GM12892 (cell line): ENCODE measurements at places on chromosomes 4 and X.
A peak's percentile ranks its signal among the peaks of the same experiment; 100 is the strongest.

GRCh38 chr4:16472537-16472936 lies 246.3 kb upstream of the TAPT1 start:
- DNase-seq = no peak

- DNase-seq = no peak
These were observed 25.3 kb downstream of the GPM6B start for GRCh38 chrX:13791559-13791958.

- peak; percentile 91 for DNase-seq
These were observed at the start of gene FGFR3 for GRCh38 chr4:1792832-1793495. TSS of gene FGFR3 (plus strand) at chr4:1793293. CDS start at chr4:1793935, 642 bp downstream.

GRCh38 chr4:148214529-148215166 lies 227.6 kb downstream of the NR3C2 start:
- no peak for DNase-seq

DNA sequence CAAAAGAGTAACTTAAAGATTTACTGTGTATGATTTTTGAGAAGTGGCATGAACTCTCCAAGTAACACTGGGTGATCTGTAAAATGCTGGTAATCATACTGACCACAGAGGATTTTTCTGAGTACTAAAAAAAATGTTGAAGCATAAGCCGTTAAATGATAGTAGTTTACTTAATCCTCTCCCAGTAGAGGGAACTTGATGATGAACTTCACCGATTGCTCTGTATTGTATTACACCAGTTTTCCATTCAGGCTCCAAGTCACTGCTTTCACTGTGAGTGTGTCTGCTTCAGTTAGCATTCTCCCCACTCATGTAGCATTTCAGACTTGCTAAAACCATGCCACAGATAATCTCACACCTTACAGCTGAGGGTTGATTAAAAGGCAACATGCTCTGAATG lies 294.1 kb downstream of the GBA3 start:
- DNase-seq = no peak

DNA sequence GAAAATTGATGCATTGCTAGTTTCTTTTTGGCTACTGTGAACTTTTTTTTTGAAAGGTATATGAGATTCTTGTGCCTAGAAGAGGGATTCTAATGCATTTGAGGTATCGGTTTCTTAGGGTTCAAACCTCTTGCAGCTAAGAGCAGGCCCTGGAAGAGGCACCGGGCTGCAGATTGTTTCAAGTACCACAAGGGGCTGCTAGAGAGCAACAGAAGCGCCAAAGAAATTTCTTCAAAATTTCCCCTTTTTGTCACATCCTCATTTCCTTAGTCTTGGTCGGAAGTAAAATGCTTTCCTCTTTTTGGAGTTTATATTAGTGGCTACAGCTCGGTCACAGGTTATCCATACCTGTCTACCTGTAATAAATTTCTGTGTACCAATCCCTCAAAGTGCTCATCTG lies 89.8 kb downstream of the PDGFRA start:
- DNase-seq = no peak

DNA sequence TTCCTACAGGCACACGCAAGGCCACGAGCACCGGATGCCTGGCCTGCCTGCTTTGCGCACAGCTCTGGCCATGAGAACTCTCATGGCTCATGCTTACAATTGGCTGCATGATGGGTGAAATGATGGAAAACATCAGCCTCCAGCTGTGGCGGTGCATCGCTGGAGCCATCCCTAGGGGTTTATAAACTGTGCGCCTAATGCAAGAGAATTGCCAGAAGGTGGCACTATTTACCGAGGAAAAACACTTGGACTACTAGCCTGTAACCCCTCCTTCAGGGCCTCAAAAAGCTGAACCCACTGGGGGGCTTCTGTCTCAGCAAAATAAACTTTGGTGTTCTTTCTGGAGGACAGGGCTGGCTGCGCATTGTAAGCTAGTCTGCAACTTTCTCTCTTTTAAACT lies 51.9 kb downstream of the PHKA2 start:
- no peak for DNase-seq

- DNase-seq = no peak
These were observed 112.6 kb downstream of the ANK2 start for GRCh38 chr4:113162089-113162488.

GRCh38 chr4:79141530-79141929 lies 184.3 kb downstream of the NAA11 start:
- no peak for DNase-seq

DNA sequence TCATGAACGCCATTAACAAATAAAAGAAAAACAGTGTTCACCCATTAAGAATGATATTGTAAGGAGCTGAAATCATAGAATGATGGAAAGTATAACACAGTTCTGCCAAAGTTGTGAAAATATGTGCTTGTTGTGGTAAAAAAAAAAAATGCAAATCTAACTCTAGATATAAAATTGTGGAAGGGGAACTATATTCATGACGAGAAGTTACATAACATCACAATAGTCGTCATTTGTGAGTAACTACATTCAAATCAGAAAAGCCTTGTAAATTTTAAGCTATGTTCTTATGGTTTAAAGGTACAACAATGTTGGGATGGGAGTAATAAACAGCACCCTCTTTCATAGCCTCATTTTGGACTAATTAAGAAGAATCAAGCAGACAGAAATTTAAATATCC lies 57.6 kb upstream of the PRDM8 start:
- DNase-seq = no peak

DNA sequence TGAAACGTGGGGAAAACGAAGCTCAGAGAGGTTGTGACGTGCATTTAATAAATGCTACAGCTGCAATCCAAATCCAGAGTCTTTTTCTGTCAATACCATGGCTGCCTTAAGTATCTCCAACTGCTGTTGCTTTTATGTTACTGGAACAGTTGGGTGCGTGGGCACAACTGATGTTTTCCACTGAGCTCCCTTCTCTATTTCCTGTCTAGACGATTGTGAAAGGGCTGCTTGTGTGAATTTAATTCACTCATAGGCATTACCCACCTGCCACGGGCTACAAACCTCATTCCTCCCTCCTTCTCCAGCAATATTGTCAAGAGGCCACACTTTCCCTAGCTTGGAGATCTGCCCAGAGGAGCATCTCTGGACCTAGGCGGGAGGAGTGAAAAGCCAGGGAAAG lies 526.0 kb downstream of the MID1IP1 start:
- no peak for DNase-seq

DNA sequence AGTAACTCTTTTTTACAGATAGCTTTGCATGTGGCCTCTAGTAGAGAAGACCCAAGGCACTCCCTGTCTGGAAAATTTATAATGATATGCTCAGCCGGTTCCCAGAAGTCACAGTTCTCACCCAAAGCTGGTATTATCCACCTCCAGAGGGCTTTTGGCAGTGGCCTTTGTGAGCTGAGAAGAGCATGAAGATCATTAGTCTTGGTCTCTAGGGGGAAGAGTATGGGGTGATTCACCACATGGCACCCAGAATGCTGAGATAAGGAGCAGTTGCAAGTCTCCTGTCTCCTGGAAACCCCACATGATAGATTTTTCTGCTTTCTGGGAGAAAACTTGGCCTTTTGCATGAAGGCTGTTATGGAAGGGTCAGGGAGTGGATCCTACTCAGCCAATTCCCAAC lies 75.4 kb upstream of the PRPS1 start:
- no peak for DNase-seq

- DNase-seq = no peak
These were observed 4.2 kb downstream of the LETM1 start for GRCh38 chr4:1851575-1852410.

DNA sequence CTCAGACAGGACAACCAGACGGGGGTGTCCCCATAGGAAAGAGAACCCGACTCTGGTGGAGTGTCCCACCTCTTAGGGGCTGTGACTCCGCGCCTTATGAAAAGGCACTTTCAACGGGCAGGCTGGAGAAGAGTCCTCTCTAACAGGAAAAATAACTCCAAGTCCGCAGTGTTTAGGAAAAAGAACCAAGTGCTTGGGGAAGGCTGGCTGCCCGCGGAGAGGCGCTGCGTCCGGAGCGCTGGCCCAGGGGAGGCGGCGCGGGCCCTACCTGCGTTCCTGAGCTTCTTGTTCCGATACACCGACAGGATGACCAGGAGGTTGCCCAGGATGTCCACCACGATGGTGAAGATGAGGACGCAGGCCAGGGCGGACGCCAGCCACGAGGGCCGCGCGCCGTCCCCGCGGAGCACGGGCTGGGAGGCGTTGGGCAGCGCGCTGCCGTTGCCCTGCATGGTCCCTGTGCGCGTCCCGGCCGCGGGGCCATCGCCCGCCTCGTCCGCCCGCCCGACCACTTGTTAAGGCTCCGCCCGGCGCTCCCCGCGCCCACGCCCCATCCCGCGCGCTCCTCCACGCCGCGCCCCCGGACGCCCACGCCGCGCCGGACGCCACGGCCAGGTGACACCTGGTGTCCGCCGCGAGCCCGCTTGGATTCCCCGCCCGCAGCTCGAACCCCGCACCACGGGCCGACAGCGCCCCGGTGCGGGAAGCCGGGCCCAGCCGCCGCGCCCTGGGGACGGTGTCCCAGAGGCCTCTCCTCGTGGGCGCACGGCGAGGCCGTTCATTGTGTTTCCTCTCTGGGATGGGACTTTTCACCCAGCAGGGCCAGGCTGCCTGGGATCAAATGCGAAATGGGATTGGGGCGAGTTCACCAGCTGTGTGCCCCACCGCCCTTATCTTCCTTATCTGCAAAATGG lies at the start of gene MTNR1A:
Gene MTNR1A (minus strand): TSS at position 654 of the 914 bp plus-strand sequence. CDS start 202 bp downstream, at position 452.
- no peak for DNase-seq

GRCh38 chr4:37836838-37837440 lies 10.5 kb downstream of the PGM2 start:
- no peak for DNase-seq

- no peak for DNase-seq
These were observed 398.6 kb upstream of the RASGEF1B start for GRCh38 chr4:81870275-81870674.

DNA sequence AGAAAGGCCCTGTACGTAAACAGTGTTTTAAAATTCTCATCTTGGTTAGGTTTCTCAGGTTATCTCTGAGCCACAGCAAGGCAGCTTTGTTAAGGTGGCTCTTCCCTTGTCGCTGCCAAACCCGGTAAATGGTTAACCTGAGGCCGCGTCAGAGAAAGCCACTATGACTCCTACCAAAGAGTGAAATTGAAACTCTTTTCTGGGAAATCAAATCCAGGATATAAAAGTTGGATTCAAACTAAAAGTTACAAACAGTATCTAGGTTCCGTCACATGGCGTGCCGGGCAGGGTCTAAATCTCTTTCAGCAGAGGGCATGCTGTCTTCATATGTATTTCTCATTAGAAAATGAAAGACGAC lies 433 bp downstream of the MMAA start:
- DNase-seq = no peak

DNA sequence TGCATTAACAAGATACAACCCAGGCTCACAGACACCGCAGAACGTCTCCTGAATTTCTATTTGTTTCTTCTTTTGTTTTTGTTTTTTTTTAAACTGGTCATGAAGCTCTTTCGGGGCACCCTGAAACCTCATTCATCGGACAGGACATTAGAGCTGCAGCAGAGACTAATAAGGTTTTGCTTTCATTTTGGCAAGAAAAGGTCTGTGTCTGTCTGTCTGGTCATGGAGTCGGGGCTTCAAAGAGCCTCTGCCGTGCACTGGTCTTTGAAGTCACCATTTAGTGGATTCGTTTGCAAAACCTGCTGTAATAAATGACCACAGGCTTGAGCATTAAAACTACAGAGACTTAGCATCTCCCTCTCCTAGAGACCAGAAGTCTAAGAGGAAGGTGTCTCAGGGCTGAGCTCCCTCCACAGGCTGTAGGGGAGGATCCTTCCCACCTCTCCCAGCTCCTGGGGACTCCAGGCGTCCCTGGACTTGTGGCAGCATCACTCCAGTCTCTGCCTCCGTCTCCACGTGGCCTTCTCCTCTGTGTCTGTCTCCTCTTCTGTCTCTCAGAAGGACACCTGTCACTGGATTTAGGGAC lies 247.5 kb downstream of the CRLF2 start:
- DNase-seq = no peak

DNA sequence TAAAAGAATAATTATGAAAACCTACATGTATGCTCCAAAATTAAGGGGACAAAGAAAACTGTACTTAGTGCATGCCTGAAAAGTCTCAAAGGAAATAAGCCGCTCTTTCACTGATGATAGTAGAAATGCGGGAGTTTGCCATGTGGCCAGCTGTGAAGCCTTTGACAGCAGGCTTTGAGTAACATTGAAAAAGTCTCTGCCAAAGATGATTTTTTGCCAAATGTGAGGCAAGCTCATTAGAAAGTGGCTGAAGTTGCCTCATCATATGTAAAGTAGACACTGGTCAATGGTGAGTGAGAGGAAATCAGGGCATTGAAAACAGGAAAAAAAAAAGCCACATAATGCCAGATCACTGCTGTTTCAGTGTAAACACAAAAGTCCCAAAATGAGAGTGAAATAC lies 2360.1 kb downstream of the PCDH7 start:
- DNase-seq = no peak

DNA sequence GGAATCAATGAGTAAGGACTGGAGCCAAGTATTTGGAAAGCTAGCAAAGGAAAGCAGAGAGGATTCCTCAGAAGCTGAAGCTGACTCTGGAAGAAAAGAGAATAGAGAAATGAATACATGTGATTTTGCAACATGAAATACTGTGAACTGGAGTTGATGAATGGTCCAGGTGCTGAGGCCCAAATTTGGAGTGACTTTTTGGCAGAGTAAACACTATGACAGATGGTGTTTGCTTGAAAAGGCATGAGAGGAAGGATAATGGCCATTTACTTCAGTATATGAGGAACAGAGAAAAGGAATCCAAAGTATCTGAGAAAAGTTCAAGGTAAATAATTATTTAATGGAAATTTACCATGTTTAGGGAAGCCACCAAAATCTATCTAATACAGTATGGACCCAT lies 236.7 kb downstream of the SLITRK2 start:
- DNase-seq = no peak

GRCh38 chr4:17664755-17665154 lies 50.3 kb downstream of the MED28 start:
- DNase-seq = no peak
